ENCODE measurements at places on chromosomes 4 and X.

GRCh38 chrX:45352611-45353010, 151.9 kb upstream of the DIPK2B start:
- DNase-seq, result no peak

GRCh38 chr4:159483110-159483781, 380.4 kb downstream of the RAPGEF2 start:
- DNase-seq, result no peak

GRCh38 chr4:6277139-6277802, 7.6 kb downstream of the WFS1 start:
- no peak for DNase-seq

DNA sequence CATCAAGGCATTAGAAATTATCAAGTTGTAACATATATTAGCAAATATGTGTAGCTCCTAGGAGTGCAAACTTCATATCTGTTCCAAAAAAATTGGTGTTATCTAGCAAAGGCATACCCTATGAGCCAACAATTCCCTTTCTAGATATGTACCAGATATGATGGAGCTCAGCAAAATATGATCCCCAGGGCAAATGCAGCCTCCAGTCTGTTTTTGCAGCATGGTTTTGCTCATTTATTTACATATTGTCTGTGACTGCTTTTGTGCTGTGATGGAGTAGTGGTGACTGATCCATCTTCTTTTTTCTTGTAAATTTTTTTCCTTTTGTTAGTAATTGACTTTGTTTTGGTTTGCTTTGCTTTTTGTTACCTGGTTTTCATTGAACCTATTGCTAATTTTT, 41.0 kb downstream of the CEP135 start:
- no peak for DNase-seq

- DNase-seq, result no peak
These were observed 32.1 kb upstream of the CPLX1 start for GRCh38 chr4:858041-858481.

GRCh38 chr4:61143461-61143860, 56.7 kb upstream of the ADGRL3 start:
- no peak for DNase-seq

- DNase-seq, result no peak
These were observed 24.0 kb downstream of the ARSJ start for GRCh38 chr4:113955411-113955810.

GRCh38 chr4:182569561-182569960, 326.4 kb downstream of the TENM3 start:
- no peak for DNase-seq

GRCh38 chr4:53899586-53900270, 164.7 kb downstream of the CHIC2 start:
- no peak for DNase-seq

- DNase-seq, result peak; percentile 82
These were observed 1.9 kb downstream of the KLHL15 start for GRCh38 chrX:24024819-24025740.

- DNase-seq, result no peak
These were observed 13.1 kb upstream of the RPL34 start for GRCh38 chr4:108607079-108607815.

- no peak for DNase-seq
These were observed 89.4 kb upstream of the MYOZ2 start for GRCh38 chr4:119046263-119046662.

GRCh38 chr4:169133932-169134331, 123.9 kb upstream of the CBR4 start:
- no peak for DNase-seq

GRCh38 chrX:105745863-105746262, 76.5 kb upstream of the NRK start:
- DNase-seq, result no peak

GRCh38 chr4:73816814-73817213, 19.7 kb upstream of the CXCL6 start:
- DNase-seq, result no peak

DNA sequence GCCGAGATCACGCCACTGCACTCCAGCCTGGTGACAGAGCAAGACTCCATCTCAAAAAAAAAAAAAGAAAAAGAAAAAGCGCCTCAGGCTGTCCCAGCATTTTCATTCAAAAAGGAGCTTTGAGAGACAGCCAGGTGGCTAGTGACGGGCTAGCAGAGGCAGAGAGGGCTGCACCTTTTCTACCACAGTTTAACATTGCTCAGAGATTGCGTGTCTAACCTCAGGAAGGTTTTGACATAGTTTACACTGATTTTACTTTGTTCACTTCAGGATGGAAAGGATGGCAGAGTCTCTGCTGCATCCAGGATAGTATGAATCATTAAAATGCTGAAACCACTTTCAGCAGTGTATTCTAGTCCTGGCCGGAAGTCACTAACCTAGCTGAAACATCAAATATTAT, 28.1 kb downstream of the ZFP42 start:
- no peak for DNase-seq

DNA sequence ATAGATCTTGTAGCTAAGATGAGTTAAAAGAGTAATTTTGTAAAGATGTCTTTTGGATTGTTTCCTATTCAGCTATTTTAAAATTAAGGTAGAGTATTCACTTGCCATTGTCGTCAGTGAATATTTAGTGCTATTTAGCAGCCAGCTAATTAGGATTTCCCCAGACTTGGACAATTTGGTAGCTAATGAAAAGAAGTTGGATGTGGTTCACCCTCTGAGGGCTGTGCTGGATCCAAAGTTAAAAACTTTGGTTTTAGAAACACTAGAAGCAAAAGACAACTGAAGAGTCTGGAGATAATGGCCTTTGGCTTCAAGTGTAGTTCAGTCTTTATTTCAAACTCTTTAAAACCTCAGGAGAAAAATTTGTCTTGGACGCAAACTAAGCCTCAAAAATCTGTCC, 41.3 kb downstream of the ATG4A start:
- no peak for DNase-seq

GRCh38 chrX:112008724-112009123, 73.9 kb downstream of the TRPC5 start:
- DNase-seq, result no peak

DNA sequence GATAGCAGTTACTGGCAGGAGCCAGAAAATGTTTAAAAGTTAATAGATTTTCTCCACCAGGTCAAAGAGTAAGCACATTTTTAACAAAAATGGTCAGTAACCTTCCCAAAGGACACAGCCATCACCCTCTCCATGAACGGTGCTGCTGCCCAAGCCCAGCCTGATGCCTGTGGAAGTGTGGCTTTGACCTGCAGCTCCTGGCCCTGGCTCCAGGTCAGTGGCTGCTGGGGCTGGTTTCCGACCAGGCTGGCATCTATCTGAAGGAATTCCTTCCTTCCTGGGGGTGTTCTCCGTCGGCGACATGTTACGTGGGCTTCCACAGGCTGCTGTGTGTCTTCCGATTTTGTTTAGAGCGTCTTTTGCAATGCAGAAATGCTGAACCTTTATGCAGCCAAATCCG, 61.7 kb downstream of the ACOX3 start:
- DNase-seq, result no peak

DNA sequence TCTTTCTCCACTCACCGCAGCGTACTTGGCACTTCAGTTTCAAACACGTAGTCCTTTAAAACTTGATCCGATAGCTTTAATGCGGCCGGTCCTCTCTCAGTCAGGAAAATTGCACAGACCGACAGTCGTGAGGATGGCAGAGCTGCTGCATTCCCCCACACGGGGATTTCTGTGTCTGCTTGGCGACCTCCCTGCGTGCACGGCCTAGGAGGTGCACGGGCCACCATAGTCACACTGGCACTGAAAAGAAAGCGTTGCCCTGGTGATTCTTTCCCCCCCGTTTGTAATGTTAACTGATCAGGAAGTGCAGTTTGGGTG, 10.3 kb downstream of the AKAP17A start:
- DNase-seq, result no peak

DNA sequence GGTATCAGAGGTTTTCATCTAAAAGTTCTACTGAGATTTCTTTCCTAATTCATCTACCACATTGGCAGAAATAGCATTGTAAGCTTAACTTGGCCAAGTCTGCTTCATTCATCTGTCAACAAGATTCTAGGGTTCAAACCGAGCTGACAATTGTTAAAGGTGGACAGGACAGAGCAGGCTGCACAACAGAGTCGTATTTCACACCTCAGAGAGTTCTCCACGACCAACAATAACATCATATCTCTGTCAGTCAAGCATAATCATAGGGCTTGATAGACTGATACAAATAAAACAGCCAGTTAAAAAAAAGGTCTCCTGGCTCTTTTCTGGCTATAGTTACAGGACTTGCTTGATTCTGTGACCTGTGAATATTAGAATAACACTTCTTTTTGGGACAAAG, 259.2 kb downstream of the COL25A1 start:
- no peak for DNase-seq

DNA sequence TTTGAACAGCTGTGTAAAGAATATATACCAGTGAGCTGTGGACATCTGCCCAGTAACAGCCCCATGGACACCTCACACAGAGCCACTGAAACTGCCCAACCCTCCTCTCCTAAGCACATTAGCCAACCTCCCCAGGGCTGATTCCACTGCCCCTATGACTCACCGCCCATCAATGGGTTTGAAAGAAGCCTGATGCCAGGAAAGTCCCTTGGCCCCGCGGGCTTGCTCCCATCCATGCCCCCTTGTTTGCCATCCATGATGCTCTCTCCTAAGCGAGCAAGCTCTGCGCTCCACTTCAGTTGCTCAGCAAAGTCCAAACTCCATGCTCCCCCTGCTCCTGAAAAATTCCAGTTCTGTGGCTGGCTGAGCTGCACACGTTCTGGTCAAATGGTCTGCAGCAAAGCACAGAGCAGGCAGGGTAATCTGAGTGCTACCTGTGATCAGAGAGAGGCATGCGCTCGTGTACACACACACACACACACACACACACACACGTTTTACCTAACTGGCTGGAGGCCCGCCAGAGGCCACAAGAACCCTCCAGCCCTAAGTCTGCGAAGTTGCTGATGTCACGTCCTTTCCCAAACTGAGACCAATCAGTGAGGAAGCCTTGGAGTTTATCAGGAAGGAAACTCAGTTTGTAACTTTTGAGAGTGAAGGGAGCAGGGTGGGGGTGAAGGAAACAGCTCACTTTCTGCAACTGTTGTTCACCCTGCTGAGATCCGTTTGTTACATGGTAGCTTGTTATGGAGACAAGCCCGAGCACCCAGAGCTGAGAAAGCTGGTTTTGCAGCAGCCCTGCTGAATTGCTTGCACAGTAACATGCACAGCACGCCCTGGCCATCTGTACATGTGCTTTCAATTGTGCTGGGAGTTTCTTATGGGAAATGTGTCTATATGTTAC, at the start of gene ASB9:
Gene ASB9, minus strand, starts transcription at position 466 of the 904 bp plus-strand sequence. Its CDS starts 209 bp downstream, at position 257.
- DNase-seq, result peak; percentile 34

DNA sequence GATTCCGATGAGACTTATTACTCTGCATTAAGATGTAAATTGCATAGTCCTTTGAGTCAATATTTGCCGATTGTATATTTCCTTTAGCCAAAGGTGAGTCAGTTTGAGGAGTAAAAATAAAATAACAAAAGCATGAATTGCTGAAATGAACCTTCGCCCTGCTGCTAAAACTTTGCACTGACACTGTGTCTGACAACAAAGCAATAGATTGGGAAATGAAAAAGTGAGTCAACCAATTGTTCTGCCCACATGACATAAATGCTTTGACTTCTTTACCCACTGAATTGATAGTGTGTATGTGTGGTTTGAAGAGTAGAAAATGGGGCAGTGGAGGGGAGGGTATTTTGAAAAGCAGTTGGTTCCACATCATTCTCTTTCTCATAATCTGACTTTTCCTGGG, 88.4 kb upstream of the AFF2 start:
- DNase-seq, result no peak

GRCh38 chrX:44003975-44004374, 30.8 kb upstream of the NDP start:
- DNase-seq, result no peak

- no peak for DNase-seq
These were observed 6.9 kb downstream of the KLHL5 start for GRCh38 chr4:39068907-39069306.

All from iPS-NIHi11 (cell line).